ENCODE measurements at places on chromosomes 5 and 9. TPM values are rescaled to one million over a fixed set of nuclear protein-coding genes. Genes with fewer than 3 reads are reported as not detected.

Gene PSD2
- total RNA-seq, result 0.29 TPM

Gene PTCD2
- total RNA-seq, result 9.4 TPM

Gene HMMR
- 2.9 TPM for total RNA-seq

Gene TMEM232
- 1.4 TPM for total RNA-seq

Gene TLX3
- not detected for total RNA-seq

Gene GDNF
- total RNA-seq, result 6.2 TPM

Gene OGN
- 0.88 TPM for total RNA-seq

Gene LRRC19
- total RNA-seq, result under 0.01 TPM

Gene FST
- 215 TPM for total RNA-seq

DNA sequence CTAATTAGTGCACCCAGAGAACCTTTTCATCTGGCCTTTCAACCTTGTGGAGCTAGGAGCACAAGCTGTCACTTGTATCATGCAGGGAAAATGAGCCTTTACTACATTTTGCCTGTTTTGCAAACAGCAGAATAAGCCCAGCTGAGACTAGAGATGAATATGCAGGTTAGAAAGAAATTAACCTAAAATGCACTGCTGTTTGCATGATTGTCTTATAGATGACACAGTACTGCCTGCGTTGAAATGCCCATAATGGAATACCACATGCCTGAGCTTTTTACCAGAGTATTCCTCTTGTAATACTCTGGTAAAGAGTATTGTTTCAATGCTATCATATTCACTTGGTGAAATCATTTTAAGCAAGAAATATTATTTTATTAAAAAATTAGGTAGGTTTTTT lies 90.7 kb downstream of the SNX24 start:
- no peak overlapping the region for H3K4me3 ChIP-seq
- no peak for DNase-seq
- H3K27me3 ChIP-seq, result no peaks in the 10 kb centered on the region
- H3K36me3 ChIP-seq, result no peaks in the 10 kb centered on the region

DNA sequence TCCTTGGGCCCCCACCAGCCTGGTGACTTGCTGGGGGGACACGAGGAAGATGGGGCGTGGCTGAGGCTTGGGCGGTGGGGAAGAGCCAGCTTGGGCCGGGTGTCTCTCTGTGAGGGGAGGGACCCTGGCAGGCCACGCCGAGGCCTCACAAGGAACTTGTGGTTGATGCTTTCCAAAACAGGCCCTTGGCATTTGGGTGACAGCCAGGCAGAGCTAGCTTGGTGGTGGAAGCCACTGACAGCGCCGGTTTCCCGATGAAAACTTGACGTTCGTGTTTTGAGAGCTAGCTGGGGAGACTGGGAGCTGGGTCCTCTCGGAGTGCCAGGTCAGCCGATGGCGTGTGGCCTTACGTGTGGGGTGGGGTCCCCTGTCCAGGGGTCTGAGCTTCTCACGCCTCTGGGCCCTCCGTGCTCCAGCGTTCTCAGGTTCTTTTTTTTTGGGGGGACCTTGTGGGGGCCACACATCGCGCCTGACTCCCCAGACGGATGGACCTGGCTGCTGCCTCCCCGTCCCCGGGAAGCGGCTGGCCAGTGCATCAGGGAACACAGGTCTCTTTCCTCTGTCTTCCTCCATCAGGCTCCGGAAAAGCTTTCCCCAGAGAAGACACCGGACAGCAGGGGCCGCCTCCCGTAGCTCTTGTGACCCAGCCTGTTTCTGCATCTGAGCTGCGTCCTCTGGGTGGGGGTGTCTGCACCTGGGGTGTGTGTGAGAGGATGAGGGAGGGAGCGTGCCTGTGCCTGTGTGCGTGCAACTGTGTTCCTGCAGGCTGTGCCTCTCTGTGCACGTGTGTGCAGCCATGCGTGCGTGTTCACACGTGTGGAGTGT lies 129.3 kb upstream of the LPCAT1 start:
- peaks cover 28% of the 10 kb centered on the region for H3K27me3 ChIP-seq
- H3K36me3 ChIP-seq, result no peaks in the 10 kb centered on the region
- no peaks in the 10 kb centered on the region for H3K4me1 ChIP-seq
- no peak overlapping the region for H3K4me3 ChIP-seq
- DNase-seq, result peak; percentile 79

DNA sequence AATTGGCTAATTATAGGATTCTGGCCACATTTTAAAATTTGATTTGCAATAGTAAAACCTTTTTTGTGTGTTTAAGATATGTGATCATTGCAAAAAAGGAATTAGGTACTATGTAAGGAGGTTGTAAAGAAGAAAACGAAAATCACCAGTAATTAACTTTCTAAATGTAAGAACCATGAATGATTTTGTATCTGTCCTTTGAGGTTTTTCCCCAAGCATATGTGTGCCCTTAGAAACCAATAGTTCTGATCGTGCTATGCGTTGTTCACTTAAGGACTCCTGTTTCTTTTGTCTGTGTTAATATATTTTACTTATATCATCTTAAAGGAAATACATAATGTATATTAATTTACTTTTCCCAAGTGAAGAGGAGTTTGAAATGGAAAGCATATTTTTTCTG lies 410.2 kb downstream of the PSAT1 start:
- no peaks in the 10 kb centered on the region for H3K27me3 ChIP-seq
- peak overlapping the region; percentile 94 for H3K27ac ChIP-seq
- H3K4me1 ChIP-seq, result peaks cover 21% of the 10 kb centered on the region
- DNase-seq, result no peak
- H3K36me3 ChIP-seq, result no peaks in the 10 kb centered on the region
- H3K4me3 ChIP-seq, result peak overlapping the region; percentile 52

DNA sequence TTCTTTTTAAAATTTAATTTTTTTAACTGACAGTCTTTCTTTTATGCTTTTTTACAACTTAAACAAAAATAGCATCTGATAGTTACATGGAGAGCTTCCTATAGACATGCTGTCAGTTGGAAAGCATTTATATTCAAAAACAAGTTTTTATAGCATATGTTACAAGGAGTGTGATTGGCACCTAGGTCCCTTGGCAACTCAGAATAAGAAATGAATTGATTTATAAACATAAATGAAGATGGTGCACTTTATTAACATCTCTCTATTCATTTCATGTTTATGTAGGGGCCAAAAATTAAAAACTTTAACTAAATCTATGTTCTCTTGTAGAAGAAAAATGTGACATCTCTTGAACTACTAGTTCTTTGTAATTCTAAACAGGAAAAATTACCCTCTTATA lies 153.2 kb downstream of the XRCC4 start:
- H3K36me3 ChIP-seq, result no peaks in the 10 kb centered on the region
- no peak for DNase-seq
- H3K4me3 ChIP-seq, result no peak overlapping the region
- H3K4me1 ChIP-seq, result no peaks in the 10 kb centered on the region

GRCh38 chr5:54180630-54181031 lies 129.7 kb downstream of the ARL15 start:
- H3K4me1 ChIP-seq, result no peaks in the 10 kb centered on the region
- H3K36me3 ChIP-seq, result no peaks in the 10 kb centered on the region
- H3K27ac ChIP-seq, result no peak overlapping the region

GRCh38 chr9:101705135-101705661 lies 33.2 kb downstream of the GRIN3A start:
- H3K4me1 ChIP-seq, result no peaks in the 10 kb centered on the region
- H3K27me3 ChIP-seq, result no peaks in the 10 kb centered on the region
- DNase-seq, result no peak
- no peak overlapping the region for H3K27ac ChIP-seq

GRCh38 chr9:70291446-70291845 lies 32.7 kb downstream of the SMC5 start:
- no peak overlapping the region for H3K27ac ChIP-seq
- H3K4me3 ChIP-seq, result no peak overlapping the region
- H3K27me3 ChIP-seq, result no peaks in the 10 kb centered on the region
- H3K4me1 ChIP-seq, result no peaks in the 10 kb centered on the region

DNA sequence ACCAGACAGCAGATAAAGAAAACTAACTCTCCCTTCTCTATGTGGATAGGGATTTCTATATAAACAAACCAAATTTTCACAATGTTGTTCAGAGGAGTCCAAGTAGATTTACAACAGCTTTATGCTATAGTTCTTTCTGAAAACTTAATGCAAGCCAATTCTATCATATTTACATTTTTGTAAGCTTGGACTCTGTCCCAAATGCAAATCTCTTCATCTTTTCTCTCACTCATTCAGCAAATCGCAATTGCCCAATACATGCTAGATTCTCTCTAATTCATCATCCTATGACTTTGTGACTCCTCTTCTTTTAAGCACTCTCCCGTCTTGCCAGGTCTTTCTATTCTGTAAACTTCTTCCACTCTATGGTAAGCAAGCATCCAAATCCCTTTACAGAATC lies 39.1 kb upstream of the UGT3A2 start:
- H3K4me3 ChIP-seq, result no peak overlapping the region
- H3K27me3 ChIP-seq, result no peaks in the 10 kb centered on the region
- no peaks in the 10 kb centered on the region for H3K4me1 ChIP-seq
- no peak for DNase-seq
- H3K36me3 ChIP-seq, result peaks cover 23% of the 10 kb centered on the region

DNA sequence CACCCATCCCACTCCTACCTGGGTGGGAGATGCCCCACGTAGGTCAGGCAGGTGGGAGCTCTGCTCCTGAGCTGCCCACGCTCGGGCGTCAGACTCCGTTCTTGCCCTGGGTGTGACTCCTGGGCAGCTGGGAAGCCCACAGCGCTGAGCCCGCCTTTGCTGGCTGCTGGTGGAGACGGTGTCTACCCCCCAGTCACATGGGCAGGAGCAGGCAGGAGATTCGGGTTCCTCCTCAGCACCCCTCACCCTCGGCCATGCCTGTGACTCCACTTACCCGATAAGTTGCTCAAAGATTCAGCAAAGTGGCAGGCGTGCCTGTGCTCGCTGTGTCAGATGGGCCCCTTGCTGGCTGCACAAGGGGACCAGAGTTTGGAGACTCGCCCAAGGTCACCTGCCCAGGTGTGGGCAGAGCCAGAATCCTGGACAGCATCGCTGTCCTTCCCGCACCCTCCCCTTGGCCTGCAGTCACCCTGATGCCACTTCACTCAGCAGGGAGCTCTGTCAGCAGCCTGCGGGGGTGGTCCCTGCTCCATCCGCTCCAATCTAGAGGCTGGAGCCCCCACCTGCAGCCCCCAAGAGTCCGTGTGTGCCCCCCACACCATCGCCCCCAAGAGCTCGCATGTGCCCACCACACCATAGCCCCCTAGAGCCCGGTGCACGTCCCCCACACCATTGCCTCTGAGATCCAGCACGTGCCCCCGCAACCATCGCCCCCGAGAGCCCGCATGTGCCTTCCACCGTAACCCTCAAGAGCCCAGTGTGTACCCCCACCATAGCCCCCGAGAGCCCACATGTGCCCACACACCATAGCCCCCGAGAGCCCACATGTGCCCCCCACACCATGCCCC lies 4.2 kb downstream of the LCN1 start:
- H3K27ac ChIP-seq, result no peak overlapping the region
- DNase-seq, result peak; percentile 65
- H3K4me3 ChIP-seq, result no peak overlapping the region
- no peaks in the 10 kb centered on the region for H3K36me3 ChIP-seq

- H3K4me3 ChIP-seq, result peak overlapping the region; percentile 81
- no peaks in the 10 kb centered on the region for H3K27me3 ChIP-seq
- H3K4me1 ChIP-seq, result peaks cover 48% of the 10 kb centered on the region
- DNase-seq, result no peak
- H3K36me3 ChIP-seq, result peaks cover 4% of the 10 kb centered on the region
These were observed 2.4 kb downstream of the TICAM2 start for GRCh38 chr5:115599924-115600323.

GRCh38 chr9:130156672-130157071 lies 15.5 kb upstream of the NCS1 start:
- peaks cover 2% of the 10 kb centered on the region for H3K4me1 ChIP-seq
- no peaks in the 10 kb centered on the region for H3K36me3 ChIP-seq
- no peaks in the 10 kb centered on the region for H3K27me3 ChIP-seq

- DNase-seq, result peak; percentile 90
- H3K4me1 ChIP-seq, result peaks cover 10% of the 10 kb centered on the region
- H3K27me3 ChIP-seq, result no peaks in the 10 kb centered on the region
- H3K27ac ChIP-seq, result no peak overlapping the region
These were observed 4.4 kb upstream of the GLIPR2 start for GRCh38 chr9:36132086-36132485.

- no peak overlapping the region for H3K27ac ChIP-seq
- H3K4me3 ChIP-seq, result no peak overlapping the region
- no peaks in the 10 kb centered on the region for H3K27me3 ChIP-seq
- H3K36me3 ChIP-seq, result peaks cover 32% of the 10 kb centered on the region
- H3K4me1 ChIP-seq, result no peaks in the 10 kb centered on the region
- no peak for DNase-seq
These were observed 41.6 kb downstream of the PTAR1 start for GRCh38 chr9:69718218-69718617.

GRCh38 chr5:71934322-71934721 lies 173.0 kb upstream of the MAP1B start:
- H3K4me1 ChIP-seq, result peaks cover 13% of the 10 kb centered on the region
- no peak overlapping the region for H3K4me3 ChIP-seq
- no peaks in the 10 kb centered on the region for H3K36me3 ChIP-seq
- DNase-seq, result no peak
- H3K27ac ChIP-seq, result no peak overlapping the region

DNA sequence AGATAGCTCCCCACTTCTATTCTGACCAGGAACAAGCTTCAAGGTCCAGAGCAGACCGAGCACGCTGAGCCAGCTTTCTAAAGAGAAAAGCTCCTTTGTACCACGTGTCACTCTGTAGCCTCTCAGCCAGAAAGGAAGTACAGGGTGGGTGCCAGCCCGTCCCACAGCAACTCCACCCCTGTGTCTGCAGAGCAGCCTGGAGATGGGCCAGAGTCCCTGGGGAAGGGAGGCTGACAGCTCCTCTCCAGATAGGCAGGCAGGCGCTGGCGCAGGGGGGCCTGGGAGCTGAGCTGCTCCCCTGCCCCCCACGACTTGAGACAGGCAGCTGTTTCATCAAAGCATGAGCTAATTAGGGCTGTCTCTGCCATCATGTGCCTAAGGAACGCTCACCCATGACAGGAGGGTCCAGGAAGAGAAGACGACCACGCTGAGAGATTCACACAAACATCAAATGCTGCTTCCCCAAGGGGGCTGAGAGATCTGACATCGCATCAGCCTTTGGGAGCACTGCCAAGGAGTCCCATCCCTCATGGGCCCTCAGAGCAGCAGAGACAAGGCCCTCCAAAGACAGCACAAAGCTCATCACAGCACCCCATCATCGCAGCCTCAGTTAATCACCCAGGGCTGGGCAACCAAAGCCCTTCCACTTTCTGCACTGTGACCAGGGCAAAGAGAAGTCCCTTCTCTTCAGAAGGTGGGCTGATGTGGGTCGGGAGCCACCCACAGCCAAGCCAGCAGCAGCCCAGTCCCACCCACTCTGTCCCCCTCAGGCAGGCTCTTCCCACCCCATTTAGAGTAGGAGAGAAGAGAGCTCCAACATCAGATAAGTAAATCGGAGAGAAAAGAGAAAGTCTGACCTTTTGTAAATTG lies 78.5 kb upstream of the LRRTM2 start:
- H3K27ac ChIP-seq, result no peak overlapping the region
- H3K27me3 ChIP-seq, result no peaks in the 10 kb centered on the region
- H3K36me3 ChIP-seq, result peaks cover 5% of the 10 kb centered on the region
